Forelimb muscle (tissue), 1 donor: ENCODE measurements at places on chromosomes 5 and 9.

GRCh38 chr5:135377751-135378680 is 21.0 kb downstream of the MACROH2A1 start:
- DNase-seq, result no peak

- no peak for DNase-seq
Observed at GRCh38 chr5:143262393-143263174, 140.9 kb downstream of the NR3C1 start.

DNA sequence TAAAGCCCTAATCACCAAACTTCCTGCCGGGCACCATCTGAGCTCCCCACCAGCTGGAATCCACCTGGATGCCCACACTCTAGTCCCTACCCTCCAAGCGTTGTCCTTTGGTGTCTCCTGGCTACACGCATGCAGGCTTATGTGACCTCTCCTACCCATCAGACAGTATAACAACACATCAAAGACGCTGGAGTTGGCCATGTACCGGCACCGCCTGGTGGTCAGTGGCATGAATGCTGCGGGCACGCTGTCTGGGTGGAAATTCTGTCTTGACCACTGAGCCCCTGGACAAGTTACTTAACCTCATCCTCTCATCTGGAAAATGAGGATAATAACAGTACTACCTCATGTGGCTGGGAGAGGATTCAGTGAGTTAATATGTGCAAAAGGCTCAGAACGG is 23.4 kb upstream of the CORO2A start:
- DNase-seq, result no peak

DNA sequence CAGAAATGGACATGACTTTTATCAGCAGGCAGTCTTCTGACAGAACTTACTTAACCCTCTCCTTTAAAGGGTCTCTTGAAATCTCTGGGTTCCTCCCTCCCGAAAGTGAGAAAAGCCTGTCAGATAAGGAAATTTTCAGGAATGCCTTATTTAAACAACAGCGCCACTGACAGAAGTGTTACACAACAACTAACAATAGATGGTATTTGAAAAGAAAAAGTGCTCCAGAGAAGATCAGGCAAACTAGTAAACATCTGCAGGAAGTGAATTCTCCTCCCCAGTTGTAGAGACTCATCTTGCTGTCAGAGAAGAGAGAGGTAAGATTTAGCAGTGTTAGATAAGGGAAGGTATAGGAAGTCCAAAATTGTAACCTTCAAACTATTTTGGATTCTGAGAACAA is 107.2 kb upstream of the NFIL3 start:
- no peak for DNase-seq

DNA sequence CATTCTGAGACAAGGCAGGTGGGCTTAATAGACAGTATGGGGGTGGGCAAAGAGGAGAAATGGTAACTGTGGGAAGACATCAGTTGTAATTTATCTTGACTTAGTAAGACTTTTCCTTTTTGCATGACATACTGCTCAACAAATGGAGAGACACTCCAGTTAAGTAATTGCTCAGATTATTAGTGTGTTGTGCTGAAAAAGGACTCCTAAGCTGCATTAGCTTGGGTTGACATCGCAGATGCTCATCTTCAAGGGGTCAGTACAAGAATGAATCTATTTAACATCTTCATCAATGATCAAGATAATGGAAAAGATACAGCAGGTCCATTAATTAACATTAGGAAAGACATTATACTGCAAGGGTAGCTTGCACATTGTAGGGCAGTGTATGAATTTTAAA is 181.1 kb upstream of the ELAVL2 start:
- no peak for DNase-seq

DNA sequence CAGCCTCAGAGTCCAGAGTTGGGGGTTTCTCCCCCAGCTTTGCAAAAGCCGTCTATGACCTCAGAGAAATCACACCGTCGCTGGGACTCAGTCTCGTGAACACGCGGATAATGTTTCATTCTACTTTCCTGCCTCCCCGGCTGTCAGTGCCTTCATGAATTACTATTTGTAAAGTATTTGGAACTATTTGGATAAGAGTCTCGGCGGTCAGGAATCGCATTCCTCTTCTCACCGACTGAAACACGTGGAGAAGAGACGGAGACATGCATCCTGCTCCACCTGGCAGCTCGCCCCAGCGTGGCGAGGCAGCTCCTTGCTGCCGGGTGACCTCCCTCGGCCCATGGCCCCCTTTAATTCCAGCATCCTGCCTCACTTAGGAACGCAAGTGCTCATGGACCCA is 23.9 kb downstream of the IRX2 start:
- DNase-seq, result no peak

- DNase-seq, result no peak
Observed at GRCh38 chr9:6566409-6567139, 79.0 kb downstream of the GLDC start.

DNA sequence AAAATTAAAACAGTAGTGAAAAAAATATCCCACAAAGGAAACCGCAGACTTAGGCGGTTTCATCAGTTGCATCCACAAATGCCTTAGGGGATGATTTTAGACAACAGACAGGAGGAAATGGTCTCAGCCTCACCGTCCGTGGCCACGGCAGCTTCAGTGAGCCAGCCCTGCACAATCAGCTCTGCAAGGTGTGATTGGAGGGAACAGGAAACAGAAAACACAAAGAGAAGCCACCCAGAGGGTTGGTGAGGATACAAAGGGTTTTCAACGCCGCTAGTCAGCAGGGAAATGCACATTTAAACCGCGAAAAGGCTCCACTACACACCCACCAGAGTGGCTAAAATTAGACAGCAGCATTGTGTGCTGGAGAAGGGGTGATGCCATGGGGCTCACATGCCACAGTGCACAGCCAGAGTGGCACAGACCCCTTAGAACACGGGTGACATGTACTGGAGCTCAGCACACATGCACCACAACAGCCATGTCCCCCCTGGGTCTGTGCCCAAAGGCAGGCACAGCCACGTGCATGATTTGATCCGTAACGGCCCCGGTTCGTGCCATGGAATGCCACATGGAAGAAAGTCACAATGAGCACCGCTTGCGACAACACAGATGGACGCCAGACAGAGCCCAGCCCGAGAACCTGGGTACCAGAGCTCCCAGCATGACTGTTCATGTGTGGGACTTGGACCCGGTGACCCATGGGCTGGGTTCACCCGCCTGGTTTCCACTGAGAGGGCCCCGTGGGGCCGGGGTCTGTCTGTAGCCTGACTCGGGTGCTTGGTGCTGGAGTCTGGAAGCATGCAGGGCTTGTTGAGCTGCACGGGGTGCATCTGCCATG is 18.3 kb upstream of the TERT start:
- DNase-seq, result no peak

DNA sequence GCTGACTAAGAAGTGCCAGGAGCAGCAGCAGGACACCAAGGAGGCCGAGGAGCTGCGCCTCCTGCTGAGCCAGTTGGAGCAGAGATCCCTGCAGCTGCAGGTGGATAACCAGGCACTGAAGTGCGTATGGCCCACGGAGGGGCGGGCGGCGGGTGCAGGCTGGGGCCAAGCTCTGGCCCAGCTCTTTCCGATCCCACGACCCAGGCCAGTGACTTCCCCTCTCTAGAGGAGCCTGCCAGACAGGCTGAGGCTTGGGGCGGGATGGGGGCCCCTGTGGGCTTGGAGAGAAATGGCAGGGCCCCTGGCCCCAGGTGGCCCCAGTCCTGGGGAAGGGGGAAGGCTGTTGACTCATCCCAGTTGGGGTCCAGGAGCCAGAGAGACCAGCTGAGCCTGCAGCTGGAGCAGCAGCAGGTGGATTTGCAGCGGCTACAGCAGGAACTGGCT is 3.6 kb downstream of the PTRH1 start:
- no peak for DNase-seq

- no peak for DNase-seq
Observed at GRCh38 chr5:163407034-163407655, 30.2 kb upstream of the CCNG1 start.

DNA sequence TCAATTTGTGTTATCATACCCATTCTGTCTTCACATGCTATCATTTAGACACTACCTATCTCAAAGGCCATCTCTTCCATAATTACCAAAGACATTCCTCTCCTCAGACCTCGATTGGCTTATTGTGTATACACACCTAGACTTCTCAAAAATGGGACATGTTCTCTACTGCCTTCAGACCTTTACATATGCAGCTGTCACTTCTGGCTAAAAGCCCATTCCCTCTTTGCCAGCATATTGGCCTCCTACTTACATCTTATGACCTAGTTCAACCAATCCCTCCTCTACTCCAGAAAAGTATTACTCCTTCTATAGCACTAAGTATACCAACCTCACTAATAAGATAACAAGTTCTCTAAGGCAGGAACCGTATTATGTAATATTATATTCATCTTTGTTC is 84.4 kb downstream of the RAPGEF6 start:
- no peak for DNase-seq

DNA sequence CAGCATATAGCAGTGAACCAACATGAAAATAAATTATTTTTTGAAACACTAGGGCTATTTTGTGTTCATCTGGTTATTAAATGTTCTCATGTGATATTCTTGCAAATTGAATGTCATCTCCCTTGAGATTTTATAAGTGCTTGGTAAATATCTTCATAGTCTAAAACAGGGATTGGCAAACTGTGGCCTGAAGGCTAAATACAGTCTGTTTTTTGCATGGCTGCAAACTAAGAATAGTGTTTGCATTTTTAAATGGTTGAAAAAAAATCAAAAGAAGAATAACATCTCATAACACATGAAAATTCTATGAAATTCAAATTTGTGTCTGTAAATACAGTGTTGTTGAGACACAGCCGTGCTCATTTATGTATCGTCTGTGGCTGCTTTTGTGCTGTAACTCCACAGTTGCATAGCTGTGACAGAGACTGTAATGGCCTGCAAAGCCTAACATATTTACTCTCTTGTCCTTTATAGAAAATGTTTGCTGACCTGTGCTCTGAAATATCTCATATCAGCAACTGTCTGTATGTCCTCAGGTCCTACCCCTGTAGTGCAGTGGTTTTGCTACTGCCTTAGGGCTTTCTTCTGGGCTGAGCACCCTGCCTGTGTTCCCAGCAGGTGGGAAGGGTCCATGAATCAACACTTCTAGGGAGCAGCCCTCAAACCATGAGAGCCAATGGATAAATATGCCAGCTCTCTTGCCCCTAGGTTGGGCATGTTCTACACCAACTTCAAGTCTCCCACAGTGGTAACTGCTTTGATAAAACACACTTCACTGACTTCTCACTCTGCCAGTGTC is 41.7 kb upstream of the ARRDC3 start:
- DNase-seq, result no peak

GRCh38 chr9:119005162-119005561 is 364.1 kb downstream of the BRINP1 start:
- no peak for DNase-seq

DNA sequence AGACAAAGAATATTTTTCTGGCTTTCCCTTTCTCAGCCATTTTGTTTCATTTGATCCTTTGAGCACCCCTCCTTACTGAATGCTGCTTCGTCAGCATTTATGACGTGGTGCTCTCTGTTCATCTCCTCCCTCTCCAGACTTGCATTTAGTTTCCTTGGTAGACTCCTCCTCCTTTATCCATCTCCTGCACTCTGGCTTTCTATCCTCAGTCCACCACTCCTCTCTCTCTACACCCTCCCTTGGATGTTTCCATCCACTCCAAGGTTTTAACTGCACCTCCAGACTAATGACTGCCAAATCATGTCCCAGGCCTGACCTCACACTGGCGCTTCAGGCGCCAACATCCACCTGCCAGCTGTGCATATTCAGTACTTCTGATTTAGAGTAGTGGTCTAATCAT is 245.4 kb downstream of the RAB3C start:
- no peak for DNase-seq

GRCh38 chr9:124664143-124664542 is 107.0 kb downstream of the NR6A1 start:
- no peak for DNase-seq

- DNase-seq, result no peak
Observed at GRCh38 chr9:107847978-107848964, 358.7 kb upstream of the KLF4 start.
